ENCODE measurements at places on chromosomes 3 and 15.

DNA sequence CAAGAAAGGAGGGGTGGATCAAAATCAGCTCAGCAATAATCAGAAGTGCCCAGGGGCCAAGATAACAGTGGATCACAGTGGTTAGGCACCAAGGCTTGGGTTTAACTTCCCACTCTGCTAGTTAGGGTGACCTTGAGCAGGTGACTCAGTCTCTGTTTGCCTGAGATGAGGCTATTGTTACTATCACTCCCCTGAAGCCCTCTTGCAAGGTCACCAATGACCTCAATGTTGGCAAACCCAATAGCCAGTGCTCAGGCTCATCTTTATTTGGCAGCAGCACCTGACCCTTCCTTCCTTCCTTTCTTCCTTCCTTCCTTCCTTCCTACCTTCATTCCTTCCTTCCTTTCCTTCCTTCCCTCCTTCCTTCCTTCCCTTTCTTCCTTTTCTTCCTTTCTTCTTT lies 102.4 kb upstream of the HACD2 start:
- no peak for DNase-seq

- DNase-seq: no peak
Observed at GRCh38 chr3:52784931-52785590, 7.7 kb downstream of the ITIH1 start.

DNA sequence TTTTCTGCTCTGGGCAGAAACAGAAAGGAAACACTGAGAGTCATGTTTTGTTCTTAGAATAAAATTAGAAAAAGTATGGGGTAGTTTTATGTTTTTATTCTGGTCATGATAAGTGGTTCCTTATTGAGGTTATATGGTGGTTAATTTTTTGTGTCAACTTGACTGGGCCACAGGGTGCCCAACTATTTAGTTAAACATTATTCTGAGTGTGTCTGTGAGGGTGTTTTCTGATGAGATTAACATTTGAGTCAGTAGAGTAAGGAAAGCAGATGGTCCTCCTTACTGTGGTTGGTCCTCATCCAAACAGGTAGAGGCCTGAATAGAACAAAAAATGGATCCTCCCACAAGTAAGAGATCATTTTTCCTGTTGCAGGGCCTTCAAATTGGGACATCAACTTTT lies 98.9 kb downstream of the C3orf38 start:
- no peak for DNase-seq

GRCh38 chr3:73203101-73203500 lies 141.6 kb downstream of the EBLN2 start:
- no peak for DNase-seq

GRCh38 chr3:111636366-111636885 lies 41.3 kb upstream of the ZBED2 start:
- DNase-seq: no peak

GRCh38 chr3:169822091-169822490 lies 9.4 kb upstream of the LRRC34 start:
- DNase-seq: no peak

GRCh38 chr3:143672396-143673165 lies 175.7 kb downstream of the SLC9A9 start:
- DNase-seq: no peak

GRCh38 chr3:25454005-25454927 lies 26.2 kb downstream of the RARB start:
- DNase-seq: no peak

GRCh38 chr3:188294823-188295487 lies 141.0 kb downstream of the LPP start:
- no peak for DNase-seq

DNA sequence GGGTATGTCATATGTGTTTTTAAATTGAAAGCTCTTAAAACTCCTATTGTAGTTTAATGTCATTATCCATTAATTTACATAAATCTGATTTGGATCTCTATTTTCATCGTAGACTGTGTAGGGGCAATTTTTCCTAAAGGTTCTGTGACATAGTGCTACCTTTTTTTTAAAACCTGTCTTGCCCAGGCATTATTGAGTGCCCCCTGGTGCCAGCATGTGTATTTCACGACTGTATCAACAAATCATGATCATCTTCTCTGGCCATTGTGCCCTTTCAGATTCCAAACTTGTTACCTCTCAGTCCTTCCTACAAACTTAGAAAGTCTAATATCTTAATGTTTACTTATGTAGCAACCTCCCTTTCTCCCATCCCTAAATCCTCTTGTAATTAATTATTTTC lies 97.2 kb upstream of the FLNB start:
- peak; percentile 3 for DNase-seq

GRCh38 chr3:113055201-113055600 lies 64.4 kb downstream of the GTPBP8 start:
- DNase-seq: no peak

- DNase-seq: no peak
Observed at GRCh38 chr3:172046268-172046915, 7.0 kb downstream of the FNDC3B start.

DNA sequence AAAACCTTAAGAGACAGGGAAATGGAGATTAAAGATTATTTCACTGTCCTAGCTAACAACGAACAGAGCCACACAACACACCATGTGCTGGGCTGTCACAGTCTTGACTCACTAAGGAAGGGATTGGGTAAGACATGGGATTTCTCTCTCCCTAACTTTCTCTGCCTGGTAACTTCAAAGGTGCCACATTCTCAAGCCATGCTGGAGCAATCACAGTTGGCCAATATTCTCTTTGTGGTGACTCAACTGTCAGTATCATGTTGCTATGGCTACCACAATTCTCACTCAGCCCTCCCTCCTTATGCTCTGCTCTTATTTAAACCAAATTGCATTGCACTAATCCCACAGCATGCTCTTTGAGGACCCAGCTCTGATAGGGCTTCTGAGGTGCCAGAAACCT lies 74.0 kb downstream of the OXNAD1 start:
- peak; percentile 22 for DNase-seq

DNA sequence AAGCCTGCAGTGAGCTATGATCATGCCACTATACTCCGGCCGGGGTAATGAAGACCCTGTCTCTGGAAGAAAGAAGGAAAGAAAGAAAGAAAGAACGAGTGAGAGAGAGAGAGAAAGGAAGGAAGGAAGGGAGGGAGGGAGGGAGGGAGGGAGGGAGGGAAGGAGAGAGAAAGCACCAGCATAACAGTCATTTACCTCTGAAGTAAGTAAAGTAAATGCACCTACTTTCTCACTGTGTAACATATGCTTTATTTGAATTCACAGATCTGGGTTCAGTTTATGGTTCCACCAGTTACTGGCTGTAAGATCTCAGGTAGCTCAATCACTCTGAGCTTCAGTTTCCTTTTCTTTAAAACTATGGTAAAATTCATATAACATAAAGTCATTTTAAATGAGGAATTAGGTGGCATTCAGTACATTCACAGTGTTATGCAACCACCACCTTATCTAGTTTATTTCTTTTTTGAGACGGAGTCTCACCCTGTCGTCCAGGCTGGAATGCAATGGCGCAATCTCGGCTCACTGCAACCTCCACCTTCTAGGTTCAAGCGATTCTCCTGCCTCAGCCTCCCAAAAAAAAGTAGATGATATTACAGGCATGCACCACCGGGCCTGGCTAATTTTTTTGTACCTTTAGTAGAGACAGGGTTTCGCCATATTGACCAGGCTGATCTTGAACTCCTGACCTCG lies 16.1 kb upstream of the RAD54L2 start:
- no peak for DNase-seq

GRCh38 chr3:27125821-27126501 lies 243.2 kb downstream of the NEK10 start:
- DNase-seq: no peak

DNA sequence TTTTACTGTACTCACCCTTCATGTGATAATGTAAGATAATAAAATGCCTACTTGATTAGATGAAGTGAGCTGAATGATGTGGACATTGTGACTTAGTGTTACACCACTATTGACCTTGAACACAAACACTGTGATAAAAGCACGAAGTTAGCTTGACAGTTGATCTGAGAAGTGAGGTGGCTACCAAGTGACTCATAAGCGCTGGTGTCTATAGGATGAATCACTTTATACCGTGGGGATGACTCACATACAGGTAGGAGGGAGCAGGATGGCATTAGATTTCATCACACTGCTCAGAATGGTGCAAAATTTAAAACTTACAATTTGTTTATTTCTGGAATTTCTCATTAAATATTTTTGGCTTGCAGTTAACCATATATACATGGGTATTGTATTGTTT lies 174.7 kb upstream of the CNTN3 start:
- no peak for DNase-seq

DNA sequence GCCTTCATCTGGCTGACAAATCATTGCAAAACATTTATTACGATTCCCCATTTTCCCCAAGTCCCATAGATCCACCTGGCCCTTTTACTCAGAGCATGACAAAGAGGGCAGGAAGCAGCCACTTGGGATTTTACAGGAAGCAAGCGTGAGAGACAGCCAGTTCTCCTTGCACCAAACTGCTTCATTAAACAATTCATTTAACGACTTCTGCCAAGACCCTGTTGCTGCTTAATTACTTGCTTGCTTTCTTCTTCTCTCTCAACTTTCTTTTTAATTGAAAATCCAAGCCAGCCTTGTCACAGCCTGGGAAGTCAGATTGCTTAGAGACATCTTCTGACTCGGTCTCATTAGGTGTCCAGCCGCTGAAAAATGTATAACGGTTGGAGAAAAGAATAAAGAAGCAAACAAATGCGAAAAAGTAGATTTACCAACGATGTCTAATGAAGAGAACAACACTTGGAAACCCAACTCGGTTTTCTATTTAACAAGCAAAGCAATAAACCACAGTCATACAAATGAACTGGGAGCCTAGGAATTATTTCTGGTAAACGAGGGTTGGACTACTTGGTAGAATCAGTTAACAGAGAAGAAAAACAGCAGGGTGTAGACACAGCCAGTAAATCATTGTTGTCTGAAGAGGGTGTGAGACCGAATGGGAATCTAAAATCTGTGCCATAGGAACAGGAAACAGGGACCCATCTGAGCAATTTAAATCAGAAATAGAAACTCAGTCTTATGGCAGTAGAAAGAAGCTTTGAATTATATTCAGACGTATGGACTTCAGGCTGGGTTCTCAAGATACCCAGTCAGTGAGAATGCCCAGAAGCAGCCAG lies 298.3 kb downstream of the LRRC3B start:
- no peak for DNase-seq

GRCh38 chr3:129308636-129309035 lies 30.0 kb downstream of the HMCES start:
- no peak for DNase-seq

- no peak for DNase-seq
Observed at GRCh38 chr3:121895121-121895520, 920 bp downstream of the SLC15A2 start.

- DNase-seq: no peak
Observed at GRCh38 chr3:196620161-196620604, 19.3 kb upstream of the NRROS start.

- DNase-seq: no peak
Observed at GRCh38 chr3:16927485-16927884, 42.7 kb downstream of the PLCL2 start.

GRCh38 chr3:138933981-138934691 lies 12.8 kb downstream of the FOXL2 start:
- no peak for DNase-seq

- no peak for DNase-seq
Observed at GRCh38 chr3:14360123-14360881, 42.1 kb upstream of the SLC6A6 start.

- DNase-seq: no peak
Observed at GRCh38 chr3:176927706-176928581, 269.3 kb downstream of the TBL1XR1 start.

DNA sequence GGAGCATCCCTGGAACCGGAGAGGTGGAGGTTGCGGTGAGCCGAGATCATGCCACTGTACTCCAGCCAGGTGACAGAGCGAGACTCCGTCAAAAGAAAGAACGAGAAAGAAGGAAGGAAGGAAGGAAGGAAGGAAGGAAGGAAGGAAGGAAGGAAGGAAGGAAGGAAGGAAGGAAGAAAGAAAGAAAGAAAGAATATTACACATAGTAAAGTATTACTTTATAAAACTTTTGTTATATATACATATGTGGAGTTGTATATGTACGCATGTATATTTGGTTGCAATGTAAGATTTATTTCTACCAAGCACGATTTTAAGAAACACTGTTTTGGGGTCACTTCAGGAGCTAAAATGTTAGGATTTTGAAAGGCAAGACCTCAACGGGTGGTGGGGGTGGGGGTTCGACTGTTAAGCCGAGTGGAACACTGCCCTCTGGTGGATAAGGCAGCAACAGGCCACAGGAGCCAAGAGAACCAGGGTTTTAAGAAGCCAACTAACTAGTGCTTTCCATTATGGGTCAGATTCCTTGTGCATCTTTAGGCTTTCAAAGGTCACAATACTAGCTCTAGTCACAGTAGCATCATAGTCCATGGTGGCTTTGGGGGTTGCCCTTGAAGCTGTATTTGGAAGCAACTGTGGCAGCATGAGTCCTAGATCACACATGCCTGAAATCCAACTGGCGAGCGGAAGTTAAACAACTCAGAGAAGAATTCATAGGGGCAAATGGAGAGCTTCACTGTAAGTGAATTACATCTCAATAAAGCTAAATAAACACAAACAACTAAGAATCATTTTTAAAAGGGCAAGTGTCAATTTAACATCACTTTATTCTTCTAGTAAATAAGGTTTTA lies 22.5 kb downstream of the GLB1 start:
- DNase-seq: peak; percentile 57

GRCh38 chr15:60385620-60386552 lies 11.9 kb downstream of the ANXA2 start:
- DNase-seq: no peak

- no peak for DNase-seq
Observed at GRCh38 chr3:59573911-59574310, 524.1 kb upstream of the CFAP20DC start.

DNA sequence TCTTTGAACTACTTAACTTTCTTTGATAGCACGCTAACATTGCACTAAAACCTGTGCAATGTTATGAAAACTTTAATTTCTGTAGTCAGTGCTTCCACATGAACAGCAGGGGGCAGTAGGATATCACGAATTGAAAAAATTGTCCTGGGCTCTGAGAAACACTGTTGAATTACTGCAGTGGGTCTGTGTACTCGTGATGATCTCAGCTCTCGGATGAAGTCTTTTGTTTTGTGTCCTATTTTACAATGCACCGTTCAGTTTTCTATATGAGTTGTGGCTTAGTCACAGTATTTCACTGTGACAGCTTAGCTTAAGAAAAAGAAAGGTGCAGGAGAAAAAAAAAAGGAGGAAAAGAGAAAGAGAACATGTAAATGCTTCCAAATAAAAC lies 141.3 kb upstream of the CCDC54 start:
- no peak for DNase-seq

GRCh38 chr3:127019449-127019848 lies 36.5 kb downstream of the PLXNA1 start:
- no peak for DNase-seq

DNA sequence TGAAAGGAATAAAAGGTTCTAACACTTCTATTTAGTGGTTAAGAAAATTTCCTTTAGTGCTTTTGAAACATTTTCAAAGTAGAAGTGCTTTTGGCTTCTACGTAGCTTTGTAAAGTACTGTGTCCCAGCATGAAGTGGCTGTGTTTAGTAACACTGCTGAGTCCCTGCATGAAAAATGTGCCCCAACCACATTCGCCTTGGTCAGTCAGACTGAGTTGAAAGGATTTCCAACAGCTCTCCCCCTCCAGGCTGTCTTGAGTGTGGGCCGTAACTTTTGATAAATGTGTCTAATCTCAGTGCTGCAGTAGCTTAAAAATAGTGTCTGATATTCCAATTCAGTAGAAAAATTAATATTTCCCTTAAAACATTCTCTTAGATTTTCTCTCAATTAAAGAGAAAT lies 115.0 kb downstream of the NR1D2 start:
- no peak for DNase-seq

Data from stimulated activated CD4-positive, alpha-beta T cell treated with anti-CD3 and anti-CD28 coated beads, Interleukin-12 subunit alpha, Interleukin-12 subunit beta, amount 100 ng/mL, for 48 hours (primary cell).